ENCODE measurements at places on chromosomes 5 and 9. TPM values are rescaled to one million over a fixed set of nuclear protein-coding genes. Genes with fewer than 3 reads are reported as not detected.

DNA sequence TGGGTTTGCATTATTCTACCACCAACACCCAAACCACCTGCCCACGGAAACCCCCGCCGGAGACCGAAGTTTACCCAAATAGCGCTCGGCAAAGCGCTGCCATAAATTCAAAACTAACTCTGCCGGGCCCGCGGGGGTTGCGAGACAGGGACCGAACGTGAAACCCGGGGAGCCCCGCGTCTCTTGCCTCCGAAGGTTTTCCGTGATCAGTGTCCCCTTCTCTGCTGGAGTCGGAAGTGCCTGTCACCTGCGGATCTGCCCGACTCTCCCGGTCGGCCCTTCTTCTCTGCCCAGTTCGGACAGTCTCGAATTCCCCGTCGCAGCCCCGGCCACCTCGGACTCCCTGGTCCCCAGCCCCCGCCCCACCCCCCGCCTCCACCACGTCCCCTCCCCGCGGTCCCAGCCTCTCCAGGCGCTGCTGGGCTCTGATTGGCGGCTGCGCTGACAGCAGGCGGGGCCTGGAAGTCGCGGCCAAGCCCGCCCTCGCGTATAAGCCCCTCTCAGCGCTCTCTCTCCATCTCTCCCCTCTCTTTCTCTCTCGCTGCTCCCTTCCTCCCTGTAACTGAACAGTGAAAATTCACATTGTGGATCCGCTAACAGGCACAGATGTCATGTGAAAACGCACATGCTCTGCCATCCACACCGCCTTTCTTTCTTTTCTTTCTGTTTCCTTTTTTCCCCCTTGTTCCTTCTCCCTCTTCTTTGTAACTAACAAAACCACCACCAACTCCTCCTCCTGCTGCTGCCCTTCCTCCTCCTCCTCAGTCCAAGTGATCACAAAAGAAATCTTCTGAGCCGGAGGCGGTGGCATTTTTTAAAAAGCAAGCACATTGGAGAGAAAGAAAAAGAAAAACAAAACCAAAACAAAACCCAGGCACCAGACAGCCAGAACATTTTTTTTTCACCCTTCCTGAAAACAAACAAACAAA is at the start of gene RORB:
Gene RORB (plus strand): TSS at position 517 of the 929 bp plus-strand sequence. CDS start 642 bp downstream, outside the sequence.
- peak; percentile 37 for DNase-seq

DNA sequence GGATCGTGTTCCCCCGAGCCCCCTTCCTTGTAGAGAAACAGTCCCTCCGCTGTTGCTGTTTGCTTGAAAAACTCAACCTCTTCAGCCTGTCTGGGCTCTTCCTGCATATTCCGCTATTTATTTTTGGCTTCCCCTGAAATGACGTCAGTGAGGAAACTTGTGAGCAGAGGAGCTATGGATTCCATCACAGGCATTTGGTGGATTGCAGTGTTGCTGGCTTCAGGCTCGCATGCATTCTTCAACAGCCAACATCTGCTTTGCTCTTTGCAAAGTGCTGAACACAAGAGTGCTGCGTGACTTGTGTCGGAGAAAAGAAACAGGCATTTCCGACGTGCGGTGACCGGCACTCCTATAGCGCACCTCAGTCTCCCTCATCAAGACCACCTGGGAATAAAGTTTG is 232.7 kb downstream of the RFK start:
- no peak for DNase-seq

Gene CBY3
- not detected for total RNA-seq

- no peak for DNase-seq
Measured at GRCh38 chr5:120535900-120536299, 71.8 kb downstream of the PRR16 start.

Gene GFRA3
- total RNA-seq: not detected

- DNase-seq: no peak
Measured at GRCh38 chr5:14464671-14465070, 116.9 kb upstream of the OTULINL start.

DNA sequence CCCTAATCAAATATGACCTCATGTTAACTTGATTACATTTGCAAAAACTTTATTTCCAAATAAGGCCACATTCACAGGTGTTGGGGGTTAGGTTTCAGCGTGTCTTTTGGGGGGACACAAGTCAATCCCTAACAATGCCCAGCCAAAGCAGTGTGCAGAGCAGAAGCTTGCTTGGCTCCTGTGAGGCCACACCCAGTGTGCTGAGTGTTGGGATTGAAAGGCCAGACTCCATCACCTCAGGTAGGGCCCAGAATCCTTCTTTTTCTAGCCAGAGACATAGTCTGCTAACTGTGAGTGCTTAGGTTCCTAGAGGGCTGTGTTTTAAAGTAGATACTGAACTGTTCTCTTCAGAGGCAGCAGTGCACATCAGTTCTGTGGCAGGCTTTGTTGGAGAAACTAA is 27.9 kb downstream of the KDM4C start:
- no peak for DNase-seq

Gene SPINK13
- not detected for total RNA-seq
